ENCODE measurements at places on chromosomes 2 and 18. TPM values are rescaled to one million over a fixed set of nuclear protein-coding genes. Genes with fewer than 3 reads are reported as not detected.

The SCN1A gene
- not detected for total RNA-seq

The CDH19 gene
- total RNA-seq: not detected

The LHCGR gene
- total RNA-seq: not detected

The IWS1 gene
- 57.6 TPM for total RNA-seq

The XIRP2 gene
- not detected for total RNA-seq

The CCBE1 gene
- not detected for total RNA-seq

The ZFP36L2 gene
- 93.1 TPM for total RNA-seq

The SEMA4C gene
- total RNA-seq: 23.8 TPM

The GPR55 gene
- total RNA-seq: 0.38 TPM

The GAL3ST2 gene
- 1.2 TPM for total RNA-seq

The LTBP1 gene
- total RNA-seq: 0.14 TPM

The CHRND gene
- not detected for total RNA-seq

The HOXD9 gene
- total RNA-seq: not detected

The TUBA3E gene
- total RNA-seq: not detected

The RTKN gene
- total RNA-seq: 2.2 TPM

The UGT1A5 gene
- not detected for total RNA-seq

The NCL gene
- total RNA-seq: 1,513 TPM

The EFEMP1 gene
- total RNA-seq: not detected

All from activated CD4-positive, alpha-beta T cell treated with anti-CD3 and anti-CD28 coated beads, Interleukin-2, amount 10 ng/mL, durations not matched to agents 24 days and 14 days (primary cell).